Stimulated activated CD4-positive, alpha-beta T cell treated with anti-CD3 and anti-CD28 coated beads, Interleukin-2, amount 100 ng/mL, for 48 hours (primary cell): ENCODE measurements at places on chromosomes 1 and 21.

DNA sequence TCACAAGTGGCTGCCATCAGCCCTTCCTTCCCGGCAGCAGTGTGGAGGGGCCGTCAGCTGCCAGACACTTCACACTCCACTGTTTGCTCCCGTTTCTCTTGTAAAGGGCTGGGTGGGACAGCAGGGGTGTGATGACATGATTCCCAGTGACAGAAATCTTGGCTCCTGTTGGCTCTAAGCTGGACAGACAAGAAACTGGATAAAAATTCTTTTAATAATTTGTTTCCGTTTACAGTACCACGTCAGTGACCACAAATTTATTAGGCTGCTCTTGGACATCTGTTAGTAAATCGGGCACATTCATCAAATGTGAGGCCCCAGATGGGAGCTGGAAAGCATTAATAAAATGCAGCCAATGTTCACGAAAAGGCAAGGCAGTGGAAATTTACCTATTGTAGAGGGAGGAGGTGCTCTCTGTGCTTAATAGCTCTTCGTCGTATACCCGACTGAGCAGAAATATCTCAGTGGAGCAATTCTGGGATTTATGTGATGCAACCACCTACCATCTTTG, 353.7 kb upstream of the GREM2 start:
- DNase-seq, result no peak

- DNase-seq, result no peak
Measured at GRCh38 chr1:2087766-2088165, 37.6 kb downstream of the PRKCZ start.

DNA sequence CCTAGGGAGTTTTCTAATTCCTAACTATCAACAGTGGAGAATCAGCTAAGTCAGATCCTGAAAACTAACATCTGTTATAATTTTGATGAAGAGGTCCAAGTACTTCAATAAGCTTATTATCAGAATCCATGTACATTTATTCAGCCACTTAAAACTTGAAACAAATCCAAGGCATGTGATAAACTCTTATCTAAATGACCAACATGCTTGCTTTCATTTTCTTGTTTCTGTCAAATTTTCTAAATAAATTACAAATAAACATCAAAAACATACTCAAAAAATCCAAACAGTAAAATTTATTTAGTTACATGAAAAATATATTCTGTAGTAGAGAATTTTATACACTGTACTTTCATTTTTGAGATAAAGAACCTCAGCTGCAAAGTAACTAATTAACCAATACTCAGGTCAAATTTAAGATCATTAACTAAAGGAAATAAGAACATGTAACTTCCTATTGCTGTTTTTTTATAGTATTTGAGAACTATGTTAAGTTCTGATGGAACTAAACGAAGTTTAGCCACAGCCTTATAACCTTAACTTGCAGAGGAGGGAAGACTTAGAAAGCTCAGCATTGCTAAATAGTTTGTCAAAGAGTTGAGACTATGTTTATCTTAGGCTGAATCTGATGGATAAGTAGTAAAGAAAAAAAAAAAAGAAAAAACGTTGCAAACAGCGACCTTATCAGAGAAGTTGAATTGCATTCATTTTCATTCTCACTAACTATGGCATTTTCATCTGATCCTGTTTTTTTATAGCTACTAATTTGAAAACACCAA, 44.9 kb downstream of the SYNJ1 start:
- DNase-seq, result no peak

DNA sequence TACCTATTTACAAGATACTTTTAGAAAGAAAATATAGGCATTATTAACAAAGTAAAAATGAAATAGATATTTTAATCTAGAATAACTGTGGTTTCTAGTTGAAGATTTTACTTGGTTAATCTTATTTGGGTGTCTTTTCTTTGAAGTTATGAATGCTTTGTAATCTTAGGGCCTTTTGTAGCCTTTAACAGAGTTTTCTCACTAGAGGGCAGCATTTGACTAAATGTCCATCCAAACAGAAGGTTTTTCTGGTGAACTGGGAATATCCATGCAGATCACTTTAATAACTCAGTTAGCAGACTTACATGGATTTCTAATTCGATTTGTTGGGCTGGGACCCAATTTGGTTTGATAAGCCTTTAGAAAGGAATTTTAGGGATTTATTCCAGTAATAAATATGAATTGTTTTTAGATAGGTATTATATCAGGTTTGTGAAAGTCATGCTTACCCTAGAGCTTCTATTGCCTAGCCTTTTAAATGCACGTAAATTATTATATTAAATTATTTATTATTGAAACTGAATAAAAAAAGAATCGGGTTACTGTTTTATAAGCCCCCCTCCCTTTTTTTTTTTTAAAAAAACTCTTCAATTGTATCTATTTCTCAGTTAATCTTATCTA, 119.7 kb downstream of the ZNF326 start:
- no peak for DNase-seq
